ENCODE measurements at places on chromosomes 1 and 21. TPM values are rescaled to one million over a fixed set of nuclear protein-coding genes. Genes with fewer than 3 reads are reported as not detected.

DNA sequence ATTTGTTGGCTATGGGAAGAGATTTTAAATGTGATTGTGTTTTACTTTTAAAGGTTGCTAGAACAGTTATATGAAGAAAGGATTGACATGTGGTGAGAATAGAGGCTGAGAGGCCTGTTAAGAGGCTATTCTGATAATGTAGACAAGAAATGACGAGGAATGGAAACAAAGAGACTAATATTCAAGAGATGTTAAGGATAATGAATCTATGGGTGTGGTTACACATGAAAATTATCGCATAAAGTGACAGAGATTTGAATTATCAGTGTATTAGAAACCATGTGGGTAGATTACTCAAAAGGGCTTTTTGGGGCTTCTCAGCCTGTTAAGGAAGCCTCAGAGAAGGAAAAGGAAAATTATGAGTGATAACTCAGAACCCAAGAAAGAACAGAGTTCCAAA, 120.4 kb downstream of the MACF1 start:
- no peak overlapping the region for H3K27ac ChIP-seq
- no peak overlapping the region for H3K4me3 ChIP-seq
- H3K36me3 ChIP-seq: peaks cover 15% of the 10 kb centered on the region
- H3K27me3 ChIP-seq: no peaks in the 10 kb centered on the region
- no peak for DNase-seq

DNA sequence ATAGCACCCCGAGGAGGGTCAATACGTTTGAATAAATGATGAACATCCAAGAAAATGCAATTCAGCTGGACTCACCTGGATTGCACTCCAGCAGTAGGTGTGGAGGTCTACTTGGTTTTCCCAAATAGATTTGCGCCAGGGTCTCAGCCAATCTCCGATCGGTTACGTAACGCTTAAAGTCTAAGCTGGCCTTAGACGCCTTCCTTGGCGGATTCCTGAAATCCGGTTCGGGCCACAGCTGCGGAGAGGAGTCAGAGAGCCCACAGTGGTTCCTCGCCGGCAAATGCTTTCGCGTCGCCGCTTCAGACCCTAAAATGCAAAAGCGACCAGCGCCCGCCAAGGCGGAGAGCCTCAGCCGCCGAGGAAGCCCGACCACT, 322 bp downstream of the TFB2M start:
- H3K36me3 ChIP-seq: peaks cover 42% of the 10 kb centered on the region
- peaks cover 20% of the 10 kb centered on the region for H3K4me1 ChIP-seq
- peak overlapping the region; percentile 97 for H3K4me3 ChIP-seq
- DNase-seq: no peak
- H3K27ac ChIP-seq: peak overlapping the region; percentile 74
- H3K27me3 ChIP-seq: no peaks in the 10 kb centered on the region

DNA sequence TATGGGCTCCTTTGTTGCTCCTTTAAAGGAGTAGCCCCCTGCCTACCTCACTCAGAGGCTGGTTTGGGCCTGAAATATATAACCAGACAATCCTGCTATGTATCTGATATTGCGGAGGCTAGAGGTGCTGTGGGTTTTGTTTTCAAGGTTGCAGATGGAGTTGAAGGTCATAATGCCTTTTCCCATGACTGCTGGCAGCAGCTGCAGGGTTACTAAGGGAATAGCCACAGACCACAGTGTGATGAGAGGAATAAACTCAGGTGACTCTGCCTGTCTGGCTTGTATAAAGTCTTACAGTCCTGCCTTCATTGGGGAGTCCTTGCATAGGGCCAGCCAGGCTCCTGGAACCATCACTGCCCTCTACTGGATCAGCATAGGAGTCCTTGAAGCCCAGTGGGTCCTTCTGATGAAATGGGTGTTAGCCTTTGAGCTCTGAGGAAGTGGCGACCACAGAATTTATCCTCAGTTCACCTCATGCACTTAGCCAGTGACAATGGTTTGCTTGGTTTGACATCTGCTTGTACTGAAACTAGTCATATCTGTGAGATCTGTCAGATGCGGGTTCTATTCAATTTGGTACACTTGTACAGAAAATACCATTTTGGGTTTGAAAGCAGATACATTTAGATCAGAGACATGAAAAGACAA, 174.4 kb upstream of the HMCN1 start:
- peak; percentile 56 for DNase-seq
- H3K4me3 ChIP-seq: no peak overlapping the region
- H3K27ac ChIP-seq: no peak overlapping the region
- H3K4me1 ChIP-seq: peaks cover 47% of the 10 kb centered on the region

- DNase-seq: no peak
- H3K27me3 ChIP-seq: no peaks in the 10 kb centered on the region
- no peak overlapping the region for H3K4me3 ChIP-seq
- no peaks in the 10 kb centered on the region for H3K36me3 ChIP-seq
Observed at GRCh38 chr1:26855636-26856035, 7.3 kb upstream of the SFN start.

DNA sequence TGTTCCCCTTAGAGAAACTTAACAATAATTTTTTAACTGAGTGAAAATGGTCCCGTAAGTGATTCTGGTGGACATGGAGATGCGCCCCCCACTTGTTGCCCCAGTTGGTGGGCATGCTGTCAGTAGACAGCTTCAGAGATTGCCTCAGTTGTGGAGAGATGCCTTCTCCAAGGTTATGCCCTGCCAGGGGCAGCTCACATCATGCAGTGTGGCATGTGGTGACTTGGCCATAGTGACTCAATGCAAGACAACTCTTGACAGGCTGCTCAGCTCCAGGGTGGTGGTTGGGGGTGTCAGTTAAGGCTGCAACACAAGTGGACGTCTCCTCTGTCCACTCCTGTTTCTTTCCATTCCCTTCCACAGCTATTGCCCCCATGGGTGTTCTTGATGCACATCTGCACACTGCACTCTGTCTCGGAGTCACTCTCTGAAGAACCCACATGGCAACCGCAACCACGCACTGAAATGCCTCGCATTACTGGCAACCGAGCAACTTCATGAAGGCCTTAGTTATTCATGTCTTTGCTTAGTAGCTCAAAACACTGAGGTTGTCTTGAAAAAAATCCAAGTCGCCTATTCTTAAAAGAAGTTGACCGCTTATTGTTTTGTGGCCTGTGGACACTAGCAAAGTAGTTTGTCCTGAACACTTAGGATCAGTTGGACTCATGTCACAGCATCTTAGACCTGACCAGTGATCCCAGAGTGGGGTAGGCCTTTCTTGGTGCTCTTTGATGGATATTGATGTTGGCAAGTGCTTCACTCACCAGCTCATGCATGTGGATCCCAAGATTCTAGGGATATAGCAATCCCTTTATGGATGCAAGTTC, 54.8 kb upstream of the USP1 start:
- H3K4me1 ChIP-seq: no peaks in the 10 kb centered on the region
- H3K4me3 ChIP-seq: no peak overlapping the region
- H3K27me3 ChIP-seq: no peaks in the 10 kb centered on the region
- DNase-seq: no peak
- H3K27ac ChIP-seq: no peak overlapping the region

DNA sequence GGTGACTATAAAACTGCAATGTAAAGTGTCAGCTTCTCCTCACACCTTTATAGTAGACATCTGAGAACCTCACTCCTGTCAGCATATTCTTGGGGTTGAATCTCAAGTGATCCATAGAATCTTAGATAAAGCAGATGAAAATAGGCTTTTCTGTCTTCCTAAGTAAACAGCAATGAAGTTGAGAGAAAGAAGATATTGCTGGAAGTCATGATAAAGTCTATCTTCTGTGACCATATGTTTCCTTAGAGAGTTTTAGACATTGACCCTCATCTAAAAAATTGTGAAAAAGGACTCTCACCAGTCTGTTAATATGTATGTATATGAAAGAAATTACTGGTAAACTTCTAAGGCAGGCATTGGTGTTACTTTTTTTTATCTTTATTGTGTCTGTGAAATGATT, 66.8 kb downstream of the LIPI start:
- DNase-seq: no peak
- no peak overlapping the region for H3K27ac ChIP-seq
- H3K36me3 ChIP-seq: no peaks in the 10 kb centered on the region
- H3K4me3 ChIP-seq: no peak overlapping the region
- H3K4me1 ChIP-seq: no peaks in the 10 kb centered on the region
- no peaks in the 10 kb centered on the region for H3K27me3 ChIP-seq

- peak; percentile 68 for DNase-seq
- H3K4me3 ChIP-seq: peak overlapping the region; percentile 70
- H3K27me3 ChIP-seq: no peaks in the 10 kb centered on the region
- peaks cover 18% of the 10 kb centered on the region for H3K36me3 ChIP-seq
Observed at GRCh38 chr1:21334214-21335087, 44.2 kb upstream of the ECE1 start.

- H3K4me3 ChIP-seq: no peak overlapping the region
- no peak overlapping the region for H3K27ac ChIP-seq
- H3K36me3 ChIP-seq: no peaks in the 10 kb centered on the region
- DNase-seq: no peak
- H3K27me3 ChIP-seq: no peaks in the 10 kb centered on the region
Observed at GRCh38 chr1:217435204-217435603, 195.7 kb downstream of the GPATCH2 start.

DNA sequence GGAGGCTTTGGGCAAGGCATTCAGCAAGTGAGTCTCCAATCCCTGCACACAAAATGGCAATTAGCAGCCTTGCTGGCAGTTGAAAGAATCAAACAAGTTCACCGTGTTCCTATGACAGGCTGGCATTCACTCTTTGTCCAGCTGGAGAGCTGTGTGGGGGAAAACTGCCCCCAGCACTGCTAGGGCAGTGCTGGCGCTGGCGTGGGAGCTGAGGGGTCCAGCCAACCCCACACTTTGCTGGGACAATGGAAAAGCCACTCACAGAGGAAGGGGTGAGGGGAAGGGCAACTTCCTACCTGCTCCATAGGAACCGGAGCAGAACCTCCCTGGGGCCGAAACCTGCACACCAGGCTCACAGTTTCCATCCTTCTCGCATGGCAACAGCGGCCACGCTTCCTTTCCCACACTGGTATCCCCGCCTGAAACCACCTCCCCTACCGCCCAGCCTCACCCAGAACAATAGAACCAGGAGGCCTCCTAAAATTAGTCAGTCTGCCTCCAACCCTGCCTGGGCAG, 26.7 kb upstream of the KCNN3 start:
- no peak for DNase-seq
- no peak overlapping the region for H3K4me3 ChIP-seq
- H3K36me3 ChIP-seq: no peaks in the 10 kb centered on the region
- H3K27me3 ChIP-seq: peaks cover 56% of the 10 kb centered on the region

DNA sequence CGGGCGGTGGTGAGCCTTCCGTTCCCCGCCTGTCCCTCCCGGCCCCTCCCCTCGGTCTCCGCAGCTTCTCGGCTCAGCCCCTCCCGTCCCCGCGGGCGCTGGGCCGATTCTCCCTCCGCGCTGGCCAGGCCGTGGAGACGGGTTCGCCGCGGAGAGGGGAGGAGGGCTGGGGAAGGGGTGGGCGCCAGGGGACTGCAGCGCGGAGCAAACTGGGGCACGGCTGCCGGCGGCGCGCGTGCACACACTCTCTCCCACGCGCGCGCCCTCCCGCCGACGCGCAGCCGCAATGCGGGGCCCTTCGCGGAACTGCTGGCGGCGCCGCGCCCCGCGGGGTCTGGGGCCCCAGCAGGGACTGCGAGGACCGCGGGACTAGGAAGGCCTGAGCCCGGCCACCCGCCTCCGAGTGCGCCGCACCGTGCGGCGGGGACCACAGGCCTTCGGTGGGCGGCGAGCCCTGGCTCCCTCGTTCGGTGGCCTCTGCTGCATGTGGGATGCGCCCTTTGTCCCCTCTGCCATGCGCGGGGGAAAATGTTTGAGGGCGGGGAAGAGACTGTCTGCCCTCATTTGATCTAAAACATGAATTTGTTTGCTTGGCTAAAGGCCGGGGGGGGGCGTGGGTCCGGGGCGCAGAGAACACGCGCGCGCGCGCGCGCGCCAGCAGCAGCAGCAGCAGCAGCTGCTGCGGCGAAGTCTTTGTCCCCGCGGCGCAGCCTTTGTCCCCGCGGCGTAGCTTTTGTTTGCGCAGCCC, 90.7 kb upstream of the VAMP3 start:
- no peak overlapping the region for H3K27ac ChIP-seq
- H3K4me3 ChIP-seq: peak overlapping the region; percentile 66
- H3K36me3 ChIP-seq: peaks cover 8% of the 10 kb centered on the region
- H3K4me1 ChIP-seq: no peaks in the 10 kb centered on the region
- H3K27me3 ChIP-seq: peaks cover 54% of the 10 kb centered on the region

GRCh38 chr21:45048968-45049367, 25.4 kb upstream of the ADARB1 start:
- H3K4me3 ChIP-seq: no peak overlapping the region
- H3K36me3 ChIP-seq: no peaks in the 10 kb centered on the region
- no peak for DNase-seq
- H3K27ac ChIP-seq: no peak overlapping the region

GRCh38 chr1:185479796-185480195, 162.8 kb upstream of the IVNS1ABP start:
- H3K4me1 ChIP-seq: peaks cover 9% of the 10 kb centered on the region
- H3K4me3 ChIP-seq: no peak overlapping the region
- no peaks in the 10 kb centered on the region for H3K27me3 ChIP-seq
- no peak overlapping the region for H3K27ac ChIP-seq
- no peak for DNase-seq

The HPCAL4 gene
- total RNA-seq: not detected

The SERTAD4 gene
- 5.5 TPM for total RNA-seq

The ZNF593 gene
- total RNA-seq: 23.1 TPM

The SPRR2B gene
- not detected for total RNA-seq

The LCE2C gene
- total RNA-seq: not detected

The PLEKHG5 gene
- 5.1 TPM for total RNA-seq

The CCDC181 gene
- total RNA-seq: 0.71 TPM

The TCEANC2 gene
- total RNA-seq: 5.9 TPM

The MCL1 gene
- 262 TPM for total RNA-seq

Measured in Calu3 (cell line).